Heart right ventricle (tissue), 16 donors: ENCODE measurements at places on chromosomes 5 and 9. TPM values are rescaled to one million over a fixed set of nuclear protein-coding genes. Genes with fewer than 3 reads are reported as not detected.

Gene ADGRV1
- 0.34 TPM for total RNA-seq

Gene MVB12B
- total RNA-seq = 11.4 TPM

Gene BTNL8
- not detected for total RNA-seq

Gene RNF38
- total RNA-seq = 38.7 TPM

Gene LECT2
- not detected for total RNA-seq

Gene ZNF300
- total RNA-seq = 1.0 TPM

Gene LCN9
- total RNA-seq = not detected
